CD4-positive, alpha-beta T cell treated with Interleukin-1 beta for 1 hour (primary cell): ENCODE measurements at places on chromosomes 2 and 18.

- DNase-seq: no peak
These were observed 64.6 kb downstream of the LTBP1 start for GRCh38 chr2:33011373-33011772.

DNA sequence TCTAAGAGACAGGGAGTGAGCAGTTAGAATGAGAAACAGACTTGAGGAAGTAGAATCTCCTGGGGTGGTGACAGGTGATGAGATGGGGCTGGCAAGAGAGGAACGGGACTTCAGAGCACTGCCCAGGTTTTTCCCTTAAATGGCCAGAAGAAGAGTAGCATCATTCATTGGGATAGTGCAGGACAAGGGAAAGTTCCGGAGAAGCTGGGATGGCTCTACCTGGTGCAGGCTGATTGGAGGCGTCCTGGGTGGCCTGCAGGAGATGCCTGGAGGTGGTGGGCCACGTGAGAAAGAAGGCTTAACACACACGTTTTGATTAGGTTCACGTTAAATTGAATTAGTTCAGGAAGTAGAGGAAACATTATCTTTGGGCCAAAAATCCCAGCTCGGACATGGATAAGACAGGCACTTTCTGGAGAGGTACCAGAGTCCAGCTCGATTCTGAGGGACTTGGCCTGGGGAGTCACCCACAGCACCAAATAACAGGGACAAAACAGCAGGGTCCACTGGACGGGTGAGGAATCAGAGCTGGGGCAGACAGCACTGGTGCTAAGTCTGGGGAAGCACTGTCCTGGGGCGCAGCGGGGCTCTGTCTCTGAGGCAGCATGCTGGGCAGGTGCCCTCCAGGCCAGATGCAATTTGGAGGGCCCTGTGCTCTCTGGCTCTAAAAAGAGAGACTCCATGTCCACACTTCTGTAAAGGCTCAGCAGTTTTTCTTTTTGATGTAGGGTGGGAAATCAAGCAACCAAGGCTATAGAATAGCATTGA is 512.3 kb upstream of the RAB6C start:
- no peak for DNase-seq

DNA sequence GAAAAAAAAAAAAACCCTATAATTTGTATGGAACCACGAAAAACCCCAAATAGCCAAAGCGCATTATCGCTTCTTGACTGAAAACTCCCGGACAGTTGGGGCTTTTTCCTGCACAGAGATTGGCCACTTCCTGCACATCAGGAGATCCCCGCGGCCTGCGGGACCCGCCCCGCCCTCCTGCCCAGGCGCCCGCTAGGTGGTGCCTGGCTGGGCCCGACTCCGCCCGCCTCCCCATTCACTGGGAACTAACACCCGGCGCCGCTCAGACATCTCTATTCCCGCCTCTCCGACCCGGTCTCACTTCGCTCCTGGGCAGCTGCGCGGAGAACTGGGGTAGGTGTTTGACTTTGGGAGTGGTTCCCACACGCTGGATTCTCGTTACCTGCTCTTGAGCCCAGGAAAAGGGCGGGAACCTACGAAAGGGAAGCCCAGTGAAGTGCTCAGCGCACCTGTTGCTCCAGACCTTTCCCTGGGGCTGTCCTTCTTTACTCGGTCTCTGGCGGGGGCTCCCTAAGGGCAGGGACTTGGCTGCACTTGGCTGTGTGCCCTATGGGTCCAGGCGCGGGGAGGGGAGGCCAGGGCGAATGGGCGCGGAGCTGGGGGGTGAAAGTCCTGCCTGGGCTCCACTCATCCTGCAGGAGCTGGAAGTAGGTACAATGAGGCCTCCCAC is at the start of gene HMSD:
Gene HMSD, plus strand, starts transcription at position 234 of the 670 bp plus-strand sequence. CDS start 4,155 bp downstream, outside the sequence.
- DNase-seq: peak; percentile 59

DNA sequence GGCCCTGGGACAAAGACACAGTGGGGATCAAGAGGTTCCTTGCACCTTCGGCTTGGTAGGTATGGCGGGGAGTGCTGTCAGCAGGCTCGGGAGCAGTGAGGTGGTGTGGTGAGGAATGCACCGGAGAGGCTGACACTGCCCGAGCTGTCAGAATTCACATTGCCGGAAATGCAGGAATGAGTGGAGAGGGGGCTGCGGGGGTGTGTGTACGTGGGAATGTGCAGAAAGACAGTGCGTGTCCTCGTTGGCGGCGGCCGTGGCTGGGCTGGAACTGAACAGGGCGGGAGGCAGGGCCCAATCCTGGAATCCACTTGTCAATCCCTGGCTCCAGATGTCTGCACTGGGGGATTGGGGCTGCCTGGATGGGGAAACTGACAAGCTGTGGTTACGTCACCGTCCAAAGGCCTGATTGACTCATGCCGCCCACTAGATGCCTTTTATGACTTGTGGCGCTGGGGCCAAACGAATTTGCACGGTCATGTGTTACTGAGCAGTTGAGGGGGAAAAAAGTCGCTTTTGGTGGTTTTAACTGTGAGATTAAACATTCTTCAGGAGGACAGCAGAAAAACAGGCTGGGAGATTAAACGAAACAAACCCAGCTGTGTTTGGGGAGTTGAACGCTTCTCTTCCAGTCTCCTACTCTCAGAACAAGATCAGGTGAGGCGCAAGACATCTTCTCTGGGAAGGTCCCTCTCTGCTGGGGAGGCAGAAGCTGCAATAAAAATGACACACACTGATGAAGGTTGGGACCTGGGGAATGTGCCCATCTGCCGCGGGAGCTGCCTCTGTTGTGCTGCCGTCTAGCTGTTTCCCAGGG is 189.4 kb upstream of the GLI2 start:
- no peak for DNase-seq

- DNase-seq: no peak
These were observed 303.2 kb upstream of the REV1 start for GRCh38 chr2:99793022-99793421.

DNA sequence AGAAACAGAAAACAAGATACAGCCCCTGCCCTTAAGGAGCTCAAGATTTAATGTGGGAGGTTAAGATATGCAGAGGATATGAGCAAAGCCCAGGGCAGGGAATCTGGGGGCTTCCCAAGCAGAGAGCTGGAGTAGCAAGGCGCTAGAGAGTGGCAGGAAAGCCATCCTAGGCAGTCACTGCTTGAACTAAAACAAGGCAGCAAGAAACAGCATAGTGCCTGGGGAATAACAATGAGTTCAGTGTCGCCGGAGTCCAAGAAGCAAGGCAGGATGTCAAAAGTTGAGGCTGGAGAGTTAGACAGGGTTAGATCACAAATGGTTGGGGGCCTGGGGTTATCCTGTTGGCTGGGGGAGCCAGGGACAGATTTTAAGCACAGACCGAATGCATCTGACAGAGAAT is 24.6 kb downstream of the CDH2 start:
- no peak for DNase-seq

DNA sequence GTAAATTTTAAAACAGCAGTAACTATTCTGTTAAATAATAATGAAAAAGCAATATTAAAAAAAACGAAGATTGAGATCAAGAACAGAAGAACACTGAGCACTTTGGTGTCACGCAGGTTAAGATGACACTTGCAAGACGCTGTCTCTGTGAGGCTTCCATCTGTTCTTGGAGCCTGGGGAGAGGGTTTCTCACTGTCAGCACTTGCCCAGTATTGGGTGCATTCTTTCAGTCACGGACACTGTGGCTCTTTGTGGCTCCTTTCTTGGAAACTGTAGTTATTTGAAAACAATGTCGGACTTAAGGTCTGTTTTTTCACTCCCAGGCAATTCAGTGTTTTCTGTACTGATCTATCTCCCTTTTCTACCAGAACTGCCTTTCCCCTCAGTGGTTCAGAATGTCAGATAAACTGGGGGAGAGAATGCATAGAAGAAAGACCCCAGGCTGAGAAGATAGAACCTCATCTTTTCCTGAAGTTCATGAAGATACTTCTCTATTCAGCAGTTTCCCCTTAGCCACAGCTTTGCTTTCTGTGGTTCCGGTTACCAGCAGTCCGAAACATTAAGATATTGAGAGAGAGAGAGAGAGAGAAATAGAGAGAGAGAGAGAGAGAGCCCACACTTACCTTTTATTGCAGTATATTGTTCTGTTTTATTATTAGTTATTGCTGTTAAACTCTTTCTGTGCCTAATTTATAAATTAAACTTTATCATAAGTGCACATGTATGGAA is 283.3 kb downstream of the DCDC2C start:
- no peak for DNase-seq

DNA sequence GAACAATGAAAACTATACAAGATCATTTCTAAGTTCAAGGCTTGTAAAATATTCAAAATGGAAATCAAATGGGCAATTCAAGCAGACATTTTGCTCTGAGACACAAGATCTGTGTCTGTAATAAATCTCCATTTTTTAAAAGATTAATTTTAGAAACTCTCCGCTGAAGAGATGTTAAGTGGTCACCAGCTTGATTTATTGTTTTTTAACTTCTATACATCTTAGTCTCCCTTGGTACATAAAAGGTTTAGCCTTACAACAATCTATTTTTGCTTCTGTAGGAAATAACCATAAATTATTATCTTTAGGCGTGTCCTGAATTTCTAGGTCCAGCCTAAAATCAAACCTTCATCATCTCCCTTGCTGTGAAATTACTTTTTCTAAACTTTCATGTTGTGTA is 553.6 kb downstream of the NRXN1 start:
- no peak for DNase-seq

DNA sequence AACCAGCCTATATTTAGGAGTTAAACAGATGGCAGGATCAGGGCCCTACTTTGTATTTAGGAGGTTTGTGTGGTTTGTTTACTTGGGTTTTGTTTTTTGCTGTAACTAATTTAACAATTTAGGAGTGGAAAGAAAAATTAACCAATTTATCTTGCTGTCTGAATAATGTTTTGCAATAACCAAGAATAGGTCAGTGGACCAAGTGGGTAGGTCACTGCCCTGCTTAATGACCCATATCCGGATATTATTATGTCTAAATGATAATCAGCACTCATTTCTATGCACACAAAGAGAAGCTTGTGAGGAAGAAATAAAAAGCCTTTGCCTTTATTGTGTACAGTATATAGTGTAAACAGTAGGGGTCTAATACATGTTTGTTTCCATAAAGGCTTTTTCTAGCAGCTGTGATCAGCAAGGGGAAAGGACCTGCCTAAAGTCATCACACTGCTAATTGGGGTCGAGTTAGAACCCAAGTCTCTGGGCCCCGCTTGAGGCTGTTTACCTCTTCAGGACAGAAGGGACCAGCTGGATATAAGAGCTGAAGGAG is 76.6 kb downstream of the TGOLN2 start:
- DNase-seq: no peak

GRCh38 chr18:6865251-6865650 is 135.7 kb downstream of the ARHGAP28 start:
- DNase-seq: no peak
